ENCODE measurements at places on chromosomes 1 and 21. TPM values are rescaled to one million over a fixed set of nuclear protein-coding genes. Genes with fewer than 3 reads are reported as not detected.

PCAT6 gene
- total RNA-seq: not detected

CYP4A22 gene
- total RNA-seq: not detected

MECR gene
- 20.3 TPM for total RNA-seq

KRTAP11-1 gene
- total RNA-seq: not detected

LRRC8C gene
- total RNA-seq: 51.8 TPM

AMY1A gene
- not detected for total RNA-seq

NR1I3 gene
- not detected for total RNA-seq

REN gene
- total RNA-seq: 0.40 TPM

HTR6 gene
- not detected for total RNA-seq

TFF3 gene
- total RNA-seq: 14.9 TPM

ASPM gene
- 40.8 TPM for total RNA-seq

CIART gene
- 0.60 TPM for total RNA-seq

SEC16B gene
- total RNA-seq: 1.1 TPM

GABRD gene
- 0.07 TPM for total RNA-seq
